ENCODE measurements at places on chromosomes 5 and 9.

- DNase-seq, result no peak
Observed at GRCh38 chr5:143536364-143536763, 132.9 kb upstream of the NR3C1 start.

DNA sequence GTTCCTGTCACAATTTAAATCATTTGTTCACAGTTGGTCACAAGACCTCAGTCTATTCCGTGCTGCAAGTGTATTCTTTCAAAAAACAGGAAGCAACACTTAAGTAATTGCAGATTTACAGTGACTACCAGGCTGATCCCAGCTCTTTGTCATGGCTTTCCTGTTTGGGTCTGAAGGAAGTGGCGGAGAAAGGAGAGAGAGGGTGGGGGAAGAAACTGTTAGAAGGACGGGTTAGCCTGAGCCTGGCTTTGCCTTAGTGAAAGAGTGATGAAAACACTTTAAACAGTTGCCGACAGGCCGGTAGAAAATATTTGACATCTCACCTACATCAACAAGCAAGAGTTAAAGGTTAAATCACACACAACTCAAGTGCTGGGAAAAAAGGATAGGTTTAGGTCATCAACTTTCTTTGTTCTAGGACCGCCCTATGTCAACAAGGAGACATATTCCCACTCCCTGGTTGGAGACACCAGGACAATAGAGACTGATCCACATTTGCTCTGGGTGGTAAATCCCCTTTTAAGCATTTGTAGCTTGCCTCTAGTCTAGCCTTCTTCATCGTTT, 102.2 kb upstream of the DAB2 start:
- peak; percentile 39 for DNase-seq

DNA sequence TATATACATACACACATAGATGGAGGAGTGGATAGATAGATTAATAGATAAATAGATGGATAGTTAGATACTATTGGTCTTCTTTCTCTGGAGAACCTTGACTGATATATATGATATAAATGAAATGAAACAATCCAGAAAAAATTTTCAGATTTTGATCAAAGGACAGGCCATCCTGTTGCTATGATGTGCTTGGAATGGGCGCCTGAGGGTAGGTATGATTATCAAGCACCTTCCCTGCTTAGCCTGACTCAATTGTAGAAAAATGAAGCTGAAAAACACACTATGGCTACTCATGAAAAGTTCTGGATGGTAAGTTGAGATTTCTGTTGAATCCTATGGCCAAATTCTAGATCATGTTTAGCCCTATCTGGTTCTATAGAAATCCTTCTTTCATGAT, 266.5 kb upstream of the KLF4 start:
- no peak for DNase-seq

DNA sequence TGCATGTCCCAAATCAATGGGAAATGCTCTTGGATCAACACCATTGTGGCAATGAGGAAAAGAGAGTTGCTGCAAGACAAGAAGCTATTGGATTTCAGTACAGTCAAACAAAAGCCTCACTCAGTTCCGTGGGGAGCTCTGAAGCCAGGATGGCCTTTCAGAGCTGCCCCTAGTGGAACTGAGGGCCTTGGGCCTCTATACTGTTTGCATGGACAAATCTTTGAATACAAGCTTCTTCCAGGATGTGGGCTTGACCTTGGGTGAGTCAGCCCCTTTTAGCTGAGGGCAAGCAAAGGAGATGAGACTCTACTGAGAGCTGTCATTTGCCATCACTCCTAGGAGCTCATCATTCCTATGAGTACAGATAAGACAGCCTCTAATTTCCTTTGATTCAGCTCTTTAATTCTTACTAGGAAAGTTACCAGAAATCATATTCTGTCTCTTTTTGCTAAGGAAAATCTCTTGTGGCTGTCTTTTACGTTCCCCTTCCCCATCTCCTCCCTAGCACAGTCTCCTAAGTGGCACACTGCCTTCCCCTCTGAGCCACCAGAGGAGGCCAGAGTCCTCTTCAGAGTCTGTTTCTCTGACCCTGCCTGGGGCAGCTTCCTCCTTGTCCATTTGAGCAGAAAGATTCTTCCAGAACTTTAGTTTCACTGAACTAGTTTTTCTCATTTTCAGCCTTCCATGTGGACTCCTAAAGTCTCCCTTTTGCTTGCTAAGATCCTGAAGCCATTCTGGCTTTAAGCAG, 168.8 kb upstream of the POC5 start:
- DNase-seq, result no peak

- no peak for DNase-seq
Observed at GRCh38 chr9:116685166-116685565, 1.9 kb upstream of the TRIM32 start.

- DNase-seq, result no peak
Observed at GRCh38 chr9:116271340-116271739, 117.7 kb downstream of the PAPPA start.

- DNase-seq, result peak; percentile 21
Observed at GRCh38 chr5:163505049-163505367, 411 bp upstream of the MAT2B start.

- DNase-seq, result no peak
Observed at GRCh38 chr9:73141282-73141681, 10.4 kb upstream of the ANXA1 start.

GRCh38 chr5:13708906-13709305, 235.6 kb downstream of the DNAH5 start:
- no peak for DNase-seq

DNA sequence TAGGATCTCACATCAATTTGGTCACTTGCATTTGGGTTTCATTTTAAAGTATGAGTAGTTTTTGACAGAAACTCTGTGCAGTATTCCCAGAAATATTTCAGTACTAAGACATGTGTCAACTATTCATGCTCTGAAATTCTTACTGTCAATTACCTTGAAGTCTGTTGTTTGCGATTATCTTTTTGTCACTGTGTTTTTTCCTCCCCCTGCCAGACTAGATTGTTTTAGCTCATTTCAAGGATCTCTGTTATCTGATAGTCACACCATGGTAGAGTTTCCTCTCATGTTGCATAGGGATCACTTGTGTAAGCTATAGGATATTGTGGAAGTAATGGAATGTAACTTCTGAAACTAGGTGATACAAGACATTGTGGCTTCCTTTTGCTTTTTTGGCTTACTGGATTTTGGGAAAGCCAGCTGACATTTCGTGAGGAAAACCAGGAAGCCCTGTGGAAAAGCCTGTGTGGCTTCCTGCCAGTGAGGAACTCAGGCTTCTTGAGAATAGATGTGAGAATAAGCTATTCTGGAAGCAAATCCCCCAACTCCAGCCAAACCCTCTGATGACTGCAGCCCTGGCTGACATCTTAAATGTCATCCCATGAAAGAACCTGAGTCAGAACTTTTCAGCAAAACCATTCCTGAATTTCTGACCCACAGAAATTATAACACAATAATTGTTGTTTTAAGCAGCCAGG, 122.2 kb downstream of the FGF10 start:
- no peak for DNase-seq

- no peak for DNase-seq
Observed at GRCh38 chr5:103915081-103915480, 352.5 kb upstream of the NUDT12 start.

- DNase-seq, result no peak
Observed at GRCh38 chr5:84149094-84149493, 235.6 kb downstream of the EDIL3 start.

GRCh38 chr5:107404595-107405374, 266.0 kb downstream of the EFNA5 start:
- DNase-seq, result no peak

- peak; percentile 64 for DNase-seq
Observed at GRCh38 chr5:157855404-157855994, 3.4 kb downstream of the CLINT1 start.

DNA sequence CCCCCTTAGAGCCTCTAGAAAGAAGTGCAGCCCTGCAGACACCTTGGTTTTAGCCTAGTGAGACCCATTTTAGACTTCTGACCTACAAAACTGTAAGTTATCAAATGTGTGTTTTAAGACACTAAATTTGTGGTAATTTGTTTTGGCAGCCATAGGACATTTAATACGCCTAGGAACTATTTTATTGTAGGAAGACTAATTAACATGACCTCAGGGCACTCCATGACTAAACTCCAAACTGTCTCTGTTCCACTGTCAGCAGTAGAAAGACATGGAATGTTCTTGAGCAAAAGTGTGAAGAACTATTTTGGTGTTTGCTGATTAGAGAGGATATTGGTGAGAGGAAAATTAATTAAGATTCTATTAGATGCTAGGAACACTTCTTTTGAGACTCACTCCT, 4.1 kb upstream of the APC start:
- no peak for DNase-seq

DNA sequence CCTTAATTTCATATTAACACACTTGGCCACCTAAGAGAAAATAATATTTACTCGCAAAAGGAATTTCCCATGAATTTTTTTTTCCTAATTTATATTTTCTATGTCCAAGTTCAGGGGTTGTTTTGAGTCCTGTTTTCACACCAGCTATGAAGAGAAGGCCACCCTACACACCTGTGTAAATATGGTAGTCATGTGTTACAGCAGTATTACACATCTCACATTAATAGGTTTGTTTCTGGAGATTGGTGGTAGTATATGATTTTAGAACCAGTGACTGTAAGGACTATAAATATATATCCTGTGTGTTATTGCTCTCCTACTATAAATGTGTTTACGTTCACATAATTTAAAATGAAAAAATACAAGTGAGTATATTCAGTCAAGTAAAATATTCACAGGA, 147.5 kb downstream of the PAM start:
- DNase-seq, result no peak

DNA sequence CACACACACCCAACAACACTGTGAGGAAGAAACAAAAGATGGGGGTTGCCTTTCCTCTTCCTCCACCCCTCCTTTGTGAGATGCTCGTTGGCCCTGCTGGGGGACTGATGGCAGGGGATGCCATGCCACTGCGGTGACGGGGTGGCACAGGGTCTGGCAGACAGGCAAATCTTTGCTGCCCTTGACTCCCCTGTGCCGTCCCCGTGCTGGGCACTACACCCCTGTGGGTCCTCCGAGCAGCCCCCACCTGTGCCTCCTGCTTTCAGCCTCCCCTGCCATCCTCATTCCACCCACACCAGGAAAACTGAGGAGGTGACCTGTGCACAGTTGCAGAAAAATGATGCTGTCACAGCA, 40.2 kb upstream of the IER5L start:
- no peak for DNase-seq

- DNase-seq, result no peak
Observed at GRCh38 chr5:154254896-154255295, 64.4 kb downstream of the GALNT10 start.

GRCh38 chr9:86563350-86563749, 209.1 kb upstream of the TUT7 start:
- DNase-seq, result no peak

- no peak for DNase-seq
Observed at GRCh38 chr5:135243556-135244285, 155.3 kb downstream of the MACROH2A1 start.

GRCh38 chr9:120473608-120474007, 106.4 kb downstream of the CDK5RAP2 start:
- no peak for DNase-seq

DNA sequence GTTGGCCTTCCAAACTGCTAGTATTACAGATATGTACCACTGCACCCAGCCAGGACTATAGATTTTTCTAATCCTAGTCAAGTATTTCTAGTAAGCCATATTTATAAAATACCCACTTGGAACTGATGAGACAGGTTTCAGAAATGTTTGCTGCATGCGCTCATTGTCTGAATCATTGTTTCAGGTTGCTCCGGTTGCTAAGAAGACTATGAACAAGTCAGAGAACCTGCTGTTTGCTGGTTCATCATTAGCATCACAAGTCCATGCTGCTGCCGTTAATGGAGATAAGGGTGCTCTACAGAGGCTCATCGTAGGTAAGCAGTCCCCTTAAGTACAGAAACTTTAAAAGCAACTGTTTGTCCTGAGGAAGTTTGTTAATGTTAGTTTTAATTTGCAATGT, 5.3 kb downstream of the INVS start:
- DNase-seq, result no peak

GRCh38 chr9:351916-352315, 137.3 kb downstream of the DOCK8 start:
- DNase-seq, result no peak

- DNase-seq, result no peak
Observed at GRCh38 chr9:21854594-21854993, 52.2 kb downstream of the MTAP start.

- DNase-seq, result no peak
Observed at GRCh38 chr9:98897745-98898144, 46.0 kb upstream of the COL15A1 start.

- no peak for DNase-seq
Observed at GRCh38 chr5:36392818-36393217, 91.1 kb upstream of the RANBP3L start.

GRCh38 chr5:41067714-41068568, 3.2 kb downstream of the MROH2B start:
- no peak for DNase-seq

- DNase-seq, result no peak
Observed at GRCh38 chr9:35105571-35106342, 2.8 kb upstream of the STOML2 start.

DNA sequence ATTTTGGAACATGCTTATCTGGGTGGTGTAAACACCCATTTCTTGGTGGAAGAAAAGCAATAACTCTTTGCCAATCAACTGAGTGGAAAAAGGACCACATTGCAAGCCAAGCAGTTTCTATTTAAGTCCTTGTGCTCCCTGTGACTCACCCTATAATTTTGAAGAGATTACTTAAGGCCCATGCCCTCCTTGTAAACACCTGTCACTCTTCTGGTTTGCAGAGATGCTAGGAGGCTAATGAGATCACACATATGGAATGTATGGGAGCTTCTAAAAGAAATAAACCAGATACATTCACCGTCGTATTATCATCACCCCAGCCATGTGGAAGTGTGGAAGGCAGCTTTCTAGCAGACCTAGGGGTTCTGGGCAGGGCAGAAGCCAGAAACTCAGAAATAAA, 337.1 kb downstream of the GADD45G start:
- no peak for DNase-seq

DNA sequence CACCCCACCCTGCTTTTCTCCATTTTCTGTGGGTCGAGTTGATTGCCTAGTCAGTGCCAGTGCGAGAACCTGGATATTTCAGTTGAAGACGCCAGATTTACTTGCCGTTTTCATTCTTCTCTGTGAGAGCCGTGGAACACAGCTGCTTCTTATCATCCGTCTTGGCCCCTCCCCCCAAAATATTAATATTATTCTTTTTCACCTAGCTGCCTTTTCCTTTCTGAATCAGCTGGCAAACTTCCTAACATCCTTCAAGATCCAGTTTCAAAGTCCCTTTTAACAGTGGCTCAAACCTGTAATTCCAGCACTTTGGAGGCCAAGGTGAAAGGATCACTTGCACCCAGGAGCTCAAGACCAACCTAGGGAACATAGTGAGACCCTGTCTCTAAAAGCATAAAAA, 117.1 kb upstream of the RASA1 start:
- no peak for DNase-seq

All from iPS-NIHi11 (cell line).